ENCODE measurements at places on chromosomes 3 and 15. TPM values are rescaled to one million over a fixed set of nuclear protein-coding genes. Genes with fewer than 3 reads are reported as not detected.

GRCh38 chr15:36884936-36885635 lies 215.3 kb downstream of the MEIS2 start:
- peaks cover 100% of the 10 kb centered on the region for H3K27me3 ChIP-seq
- H3K4me1 ChIP-seq: peaks cover 76% of the 10 kb centered on the region
- H3K36me3 ChIP-seq: no peaks in the 10 kb centered on the region
- H3K4me3 ChIP-seq: peak overlapping the region; percentile 2

GRCh38 chr3:10339376-10339955 lies 18.6 kb upstream of the SEC13 start:
- H3K27me3 ChIP-seq: no peaks in the 10 kb centered on the region
- H3K4me1 ChIP-seq: 0 out of 2 replicates have a peak, but pooled peaks cover 3% of the 10 kb centered on the region
- no peak overlapping the region for H3K4me3 ChIP-seq
- DNase-seq: no peak
- no peaks in the 10 kb centered on the region for H3K36me3 ChIP-seq
- no peak overlapping the region for H3K27ac ChIP-seq

- no peaks in the 10 kb centered on the region for H3K4me1 ChIP-seq
- peaks cover 33% of the 10 kb centered on the region for H3K36me3 ChIP-seq
- no peak for DNase-seq
- H3K4me3 ChIP-seq: no peak overlapping the region
- H3K27me3 ChIP-seq: no peaks in the 10 kb centered on the region
These were observed 65.3 kb downstream of the BLM start for GRCh38 chr15:90782442-90782841.

DNA sequence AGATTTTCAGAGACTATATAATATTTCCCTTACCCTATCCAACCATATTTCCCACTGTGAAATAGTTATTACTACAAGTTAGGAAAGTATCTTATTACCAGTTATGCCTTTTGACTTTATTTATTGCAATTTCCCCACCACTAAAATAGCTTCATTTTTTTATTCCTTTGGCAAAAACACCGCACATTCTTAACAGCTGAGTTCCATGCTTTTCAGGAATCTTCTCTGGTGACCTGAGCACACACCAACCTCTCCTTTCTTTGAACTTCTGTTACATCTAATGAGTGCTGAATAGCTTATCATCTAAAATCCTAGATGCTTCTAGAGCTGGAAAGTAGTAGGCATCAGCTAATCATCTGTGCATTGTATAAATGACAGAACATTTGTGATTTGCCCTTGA lies 99.1 kb downstream of the UBE2E2 start:
- H3K4me1 ChIP-seq: peaks cover 12% of the 10 kb centered on the region
- no peaks in the 10 kb centered on the region for H3K36me3 ChIP-seq
- no peak for DNase-seq
- H3K27me3 ChIP-seq: no peaks in the 10 kb centered on the region
- H3K27ac ChIP-seq: no peak overlapping the region
- H3K4me3 ChIP-seq: no peak overlapping the region

- H3K27ac ChIP-seq: no peak overlapping the region
- no peak overlapping the region for H3K4me3 ChIP-seq
- H3K27me3 ChIP-seq: peaks cover 8% of the 10 kb centered on the region
- H3K36me3 ChIP-seq: peaks cover 34% of the 10 kb centered on the region
These were observed 44.6 kb downstream of the POMGNT2 start for GRCh38 chr3:43061101-43061895.

DNA sequence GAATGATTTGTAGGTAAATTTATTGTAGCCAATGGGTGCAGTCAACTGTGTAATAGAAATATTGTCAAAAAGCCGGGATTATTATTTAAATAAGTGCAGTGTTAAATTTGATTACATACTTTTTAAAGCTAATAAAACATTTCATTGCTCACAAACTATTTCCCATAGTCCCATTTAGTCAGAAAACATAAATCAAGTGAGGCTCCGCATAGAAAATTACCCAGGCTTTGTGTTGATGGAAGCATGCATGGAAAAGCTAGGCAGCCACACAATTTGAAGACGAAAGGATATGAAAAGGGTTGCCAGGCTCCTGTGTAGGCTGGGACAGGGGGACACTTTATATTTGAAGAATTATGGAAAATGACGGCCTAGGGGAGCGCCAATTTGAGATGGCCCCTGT lies 82.3 kb downstream of the LRTM1 start:
- H3K4me3 ChIP-seq: no peak overlapping the region
- 0 out of 2 replicates have a peak, but pooled peaks cover 3% of the 10 kb centered on the region for H3K36me3 ChIP-seq

- no peaks in the 10 kb centered on the region for H3K36me3 ChIP-seq
- no peak for DNase-seq
- no peak overlapping the region for H3K4me3 ChIP-seq
These were observed 2.1 kb downstream of the RIOX2 start for GRCh38 chr3:97970156-97970555.

- no peak overlapping the region for H3K27ac ChIP-seq
- H3K4me3 ChIP-seq: no peak overlapping the region
- no peak for DNase-seq
- H3K36me3 ChIP-seq: no peaks in the 10 kb centered on the region
These were observed 29.3 kb upstream of the TPM1 start for GRCh38 chr15:63013052-63013808.

DNA sequence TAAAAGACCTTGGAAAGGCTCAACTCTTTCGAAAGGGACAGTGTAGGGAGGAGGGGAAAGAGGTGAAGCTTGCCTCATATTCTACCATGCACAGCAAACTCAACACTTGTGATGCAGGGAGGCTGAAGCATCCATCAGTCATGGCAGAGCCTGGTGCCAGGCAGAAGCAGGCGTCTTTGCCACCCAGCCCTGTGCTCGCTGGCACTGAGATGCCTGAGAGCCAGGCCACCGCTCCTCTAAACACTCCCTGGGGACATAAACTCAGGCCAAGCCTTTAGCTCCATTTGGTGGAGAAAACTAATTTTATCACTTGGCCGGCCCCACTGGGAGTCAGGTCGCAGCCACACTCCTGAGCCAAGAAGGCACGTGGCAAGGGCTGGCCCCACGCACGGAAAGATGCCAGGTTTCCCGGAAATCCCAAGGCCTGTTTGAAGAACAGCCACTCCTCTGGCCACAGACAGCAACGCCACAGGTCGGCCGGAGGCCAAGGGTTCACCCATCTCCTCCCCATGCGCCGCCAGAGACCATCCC lies 30.7 kb downstream of the XXYLT1 start:
- H3K36me3 ChIP-seq: peaks cover 27% of the 10 kb centered on the region
- H3K27ac ChIP-seq: no peak overlapping the region

DNA sequence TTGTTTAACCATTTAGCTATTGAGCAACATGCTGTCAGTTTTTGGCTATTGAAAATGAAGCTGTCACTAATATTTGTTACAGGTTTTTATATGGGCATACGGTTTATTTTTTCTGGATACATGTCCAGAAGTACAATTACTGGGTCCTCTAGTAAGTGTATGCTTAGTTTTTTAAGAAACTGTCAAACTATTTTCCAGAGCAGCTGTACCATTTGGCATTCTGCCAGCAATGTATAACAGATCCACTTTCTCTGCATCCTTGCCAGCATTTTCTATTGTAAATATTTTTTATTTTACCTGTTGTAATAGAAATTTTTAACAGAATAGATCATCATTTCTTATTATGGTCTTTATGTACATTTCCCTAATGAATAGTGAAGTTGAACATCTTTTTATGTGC lies 658.8 kb downstream of the EDEM1 start:
- H3K4me1 ChIP-seq: no peaks in the 10 kb centered on the region
- no peak overlapping the region for H3K4me3 ChIP-seq
- H3K27ac ChIP-seq: no peak overlapping the region
- DNase-seq: no peak
- peaks cover 15% of the 10 kb centered on the region for H3K36me3 ChIP-seq

SPINK8 gene
- total RNA-seq: not detected

ATXN7 gene
- 11.7 TPM for total RNA-seq

ANKRD34C gene
- not detected for total RNA-seq

GRCh38 chr3:190680691-190681090 lies 166.8 kb downstream of the IL1RAP start:
- H3K27ac ChIP-seq: no peak overlapping the region
- H3K27me3 ChIP-seq: no peaks in the 10 kb centered on the region
- H3K36me3 ChIP-seq: peaks cover 18% of the 10 kb centered on the region
- H3K4me3 ChIP-seq: no peak overlapping the region

- no peak for DNase-seq
- no peaks in the 10 kb centered on the region for H3K36me3 ChIP-seq
- H3K27me3 ChIP-seq: no peaks in the 10 kb centered on the region
- H3K4me3 ChIP-seq: no peak overlapping the region
- peaks cover 6% of the 10 kb centered on the region for H3K4me1 ChIP-seq
- H3K27ac ChIP-seq: no peak overlapping the region
These were observed 14.6 kb upstream of the PRKCD start for GRCh38 chr3:53146319-53146891.

- no peak overlapping the region for H3K4me3 ChIP-seq
- H3K27ac ChIP-seq: no peak overlapping the region
- H3K36me3 ChIP-seq: no peaks in the 10 kb centered on the region
- peaks cover 30% of the 10 kb centered on the region for H3K4me1 ChIP-seq
- no peaks in the 10 kb centered on the region for H3K27me3 ChIP-seq
- DNase-seq: peak; percentile 68
These were observed 471.9 kb upstream of the FRG2C start for GRCh38 chr3:75192146-75192616.

ZBBX gene
- 1.4 TPM for total RNA-seq

GRCh38 chr3:104291878-104292277 lies 1074.8 kb upstream of the ALCAM start:
- peaks cover 21% of the 10 kb centered on the region for H3K36me3 ChIP-seq
- H3K27me3 ChIP-seq: no peaks in the 10 kb centered on the region
- no peak for DNase-seq
- H3K27ac ChIP-seq: no peak overlapping the region
- H3K4me3 ChIP-seq: no peak overlapping the region
- H3K4me1 ChIP-seq: peaks cover 16% of the 10 kb centered on the region

DNA sequence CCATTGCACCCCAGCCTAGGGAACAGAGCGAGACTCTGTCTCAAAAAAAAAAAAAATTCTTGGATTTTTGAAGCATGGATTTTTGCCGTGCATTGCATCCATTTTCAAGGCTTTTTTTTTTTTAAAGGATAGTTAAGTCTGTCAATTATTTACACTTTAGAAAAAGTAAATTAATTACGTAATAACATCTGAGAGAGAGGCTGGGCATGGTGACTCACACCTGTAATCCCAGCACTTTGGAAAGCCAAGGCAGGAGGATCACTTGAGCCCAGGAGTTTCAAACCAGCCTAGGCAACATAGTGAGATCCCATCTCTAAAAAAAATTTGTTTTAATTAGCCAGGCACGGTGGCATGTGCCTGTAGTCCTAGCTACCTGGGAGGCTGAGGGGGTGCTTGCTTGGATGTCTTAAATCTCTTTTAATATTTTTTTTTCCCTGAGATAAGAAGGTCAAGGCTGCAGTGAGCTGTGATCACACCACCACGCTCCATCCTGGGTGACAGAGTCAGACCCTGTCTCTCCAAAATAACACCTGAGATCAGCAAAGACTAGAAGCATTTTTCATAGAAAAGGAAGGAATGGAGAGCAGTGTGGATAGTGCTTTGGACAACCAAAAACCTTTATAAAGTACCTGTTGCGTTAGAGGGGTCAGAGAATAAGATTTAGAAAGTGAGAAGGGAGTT lies 6.8 kb upstream of the SENP7 start:
- no peak overlapping the region for H3K27ac ChIP-seq
- peaks cover 6% of the 10 kb centered on the region for H3K36me3 ChIP-seq
- DNase-seq: no peak
- H3K27me3 ChIP-seq: peaks cover 3% of the 10 kb centered on the region
- no peak overlapping the region for H3K4me3 ChIP-seq
- H3K4me1 ChIP-seq: peaks cover 25% of the 10 kb centered on the region

DNA sequence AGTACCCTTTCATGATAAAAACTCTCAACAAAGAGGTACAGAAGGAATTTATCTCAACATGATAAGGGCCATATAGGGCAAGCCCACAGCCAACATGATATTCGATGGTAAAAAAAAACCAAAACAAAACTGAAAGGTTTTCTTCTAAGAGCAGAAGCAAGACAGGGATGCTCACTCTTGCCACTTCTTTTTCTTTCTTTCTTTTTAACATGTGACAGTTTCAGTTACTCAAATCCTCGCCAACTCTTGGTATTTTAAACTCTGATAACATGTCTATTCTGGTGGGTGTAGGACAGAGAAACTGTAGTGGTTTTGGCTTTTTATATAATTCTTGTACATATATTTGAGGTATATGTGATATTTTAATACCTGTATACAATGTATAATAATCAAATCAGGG lies 74.0 kb upstream of the NMNAT3 start:
- no peak for DNase-seq
- H3K4me1 ChIP-seq: peaks cover 6% of the 10 kb centered on the region
- no peak overlapping the region for H3K27ac ChIP-seq
- H3K27me3 ChIP-seq: peaks cover 5% of the 10 kb centered on the region
- H3K36me3 ChIP-seq: peaks cover 7% of the 10 kb centered on the region

DNA sequence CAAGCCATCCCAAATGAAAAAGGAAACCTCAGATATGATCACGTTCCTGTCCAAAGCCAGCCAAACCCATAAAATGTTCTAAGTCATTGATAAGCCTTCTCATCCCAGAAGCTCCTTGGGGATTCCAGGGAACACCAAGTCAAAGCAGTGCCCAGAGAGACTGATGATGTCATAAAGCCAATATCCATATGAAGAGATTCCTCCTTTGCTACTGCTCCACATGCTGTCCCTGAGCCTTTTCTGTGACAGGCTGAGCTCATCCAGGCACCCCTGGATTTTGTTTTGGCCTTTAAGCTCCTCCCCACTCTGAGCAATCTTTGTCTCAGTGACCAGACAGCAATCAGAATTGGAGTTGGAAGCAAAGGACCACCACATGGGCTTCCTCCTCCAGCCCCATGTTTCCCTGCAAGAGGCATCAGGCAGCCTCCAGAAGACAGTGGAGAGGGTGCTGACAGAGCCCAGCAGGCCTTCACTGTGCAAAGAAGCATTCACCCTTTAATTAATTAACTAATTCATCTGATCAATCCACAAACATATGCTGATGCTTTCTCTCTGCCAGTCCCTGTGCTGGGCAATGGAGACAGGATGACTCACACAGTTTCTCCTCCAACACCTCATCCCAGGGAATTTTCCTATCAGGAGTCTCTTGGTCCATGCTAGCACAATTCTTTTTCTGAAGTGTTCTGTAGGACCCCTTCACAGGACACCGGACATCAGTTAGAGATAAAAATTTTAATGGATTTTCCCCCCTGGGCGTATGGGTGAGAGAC lies 25.0 kb downstream of the MEX3B start:
- no peak overlapping the region for H3K27ac ChIP-seq
- no peaks in the 10 kb centered on the region for H3K27me3 ChIP-seq
- H3K4me1 ChIP-seq: peaks cover 7% of the 10 kb centered on the region
- DNase-seq: no peak

GRCh38 chr3:87975716-87976115 lies 83.1 kb downstream of the CGGBP1 start:
- no peak for DNase-seq
- peaks cover 19% of the 10 kb centered on the region for H3K36me3 ChIP-seq
- H3K4me1 ChIP-seq: peaks cover 5% of the 10 kb centered on the region
- no peaks in the 10 kb centered on the region for H3K27me3 ChIP-seq
- no peak overlapping the region for H3K27ac ChIP-seq

- H3K36me3 ChIP-seq: no peaks in the 10 kb centered on the region
- no peak overlapping the region for H3K27ac ChIP-seq
- no peak for DNase-seq
- H3K27me3 ChIP-seq: no peaks in the 10 kb centered on the region
These were observed 40.5 kb downstream of the COL8A1 start for GRCh38 chr3:99678896-99679295.

- no peak overlapping the region for H3K27ac ChIP-seq
- H3K4me1 ChIP-seq: peaks cover 8% of the 10 kb centered on the region
- H3K4me3 ChIP-seq: no peak overlapping the region
These were observed 13.0 kb upstream of the BTLA start for GRCh38 chr3:112512320-112512719.

Data from WTC11 (cell line).